Inflammatory macrophage treated with lipopolysaccharide for 4 hours (primary cell): ENCODE measurements at places on chromosomes 5 and 9.

- DNase-seq: no peak
Observed at GRCh38 chr5:73030531-73030930, 74.7 kb downstream of the FCHO2 start.

- DNase-seq: no peak
Observed at GRCh38 chr9:75962662-75963036, 72.2 kb downstream of the PCSK5 start.

DNA sequence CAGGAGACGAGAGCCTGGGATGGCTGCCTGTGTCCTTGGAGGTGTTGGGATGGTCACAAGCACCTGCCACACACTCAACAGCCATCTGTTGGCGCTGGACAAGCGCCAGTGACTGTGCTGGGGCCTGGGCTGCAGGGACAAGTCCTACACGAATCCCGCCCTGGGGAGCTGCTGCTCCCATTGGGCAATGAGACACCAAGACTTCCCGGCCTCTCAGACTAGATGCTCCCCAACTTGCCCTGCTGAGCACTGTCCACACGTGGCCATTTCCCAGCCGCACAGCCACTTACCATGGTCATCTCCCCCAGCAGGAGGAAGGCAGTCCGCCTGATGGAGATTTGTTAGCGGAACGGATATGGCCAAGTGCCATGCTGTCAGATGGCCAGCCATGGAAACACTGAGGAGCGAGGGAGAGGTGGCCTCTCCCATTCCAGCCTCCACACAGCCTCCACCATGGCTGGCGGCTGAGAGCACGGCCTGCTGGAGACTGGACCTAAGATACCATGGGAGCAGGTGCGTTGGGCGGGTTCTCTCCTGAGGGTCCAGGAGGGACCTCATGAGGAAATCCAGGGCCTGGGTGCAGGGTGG is 43.9 kb downstream of the PRRT1B start:
- no peak for DNase-seq

DNA sequence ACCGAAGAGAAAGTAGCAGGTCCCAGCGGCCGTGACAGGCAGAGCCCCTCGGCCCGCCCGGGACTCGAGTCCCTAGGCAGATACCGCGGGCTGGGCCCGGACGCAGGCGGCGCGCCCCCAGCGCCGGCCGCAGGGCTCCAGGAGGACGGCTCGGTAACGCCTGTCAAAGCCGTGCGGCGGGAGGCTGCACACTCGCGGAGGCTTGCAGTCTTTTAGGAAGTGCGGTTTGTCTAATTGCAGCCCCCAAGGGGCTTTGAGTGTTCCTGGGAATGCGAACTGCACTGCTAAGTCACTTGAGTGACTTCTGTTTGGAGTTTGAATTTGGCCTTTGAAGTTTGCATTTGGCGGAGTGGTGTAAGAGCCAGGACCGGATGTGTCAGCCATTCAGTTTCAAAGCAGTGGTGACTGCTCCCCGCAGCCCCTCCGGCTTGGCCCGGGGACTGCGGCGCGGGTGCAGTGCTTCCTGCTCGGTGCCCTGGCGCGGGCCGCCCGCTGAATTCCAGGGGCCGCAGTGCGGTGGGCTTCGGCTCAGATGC is 1.3 kb downstream of the MAP3K1 start:
- DNase-seq: peak; percentile 70

DNA sequence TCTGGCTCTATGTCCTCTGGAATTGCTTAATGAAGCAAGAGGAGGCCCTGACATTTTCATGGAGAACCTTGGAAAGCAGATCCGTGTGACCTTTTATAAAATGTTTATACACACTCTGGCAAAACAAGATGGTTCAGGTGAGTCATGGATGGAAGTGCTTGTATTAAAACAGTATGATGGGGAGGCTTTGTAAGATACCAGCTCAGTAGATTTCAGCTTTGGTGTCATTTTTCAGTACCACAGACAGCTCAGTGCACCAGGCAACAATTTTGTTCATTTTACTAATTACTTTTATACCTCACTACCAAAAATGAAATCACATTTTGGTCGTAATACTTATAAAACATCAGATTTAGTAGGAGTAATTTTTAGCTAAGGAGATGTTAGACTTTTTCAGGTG is 5.2 kb downstream of the KCNN2 start:
- DNase-seq: no peak

GRCh38 chr9:14080959-14081542 is 232.9 kb downstream of the NFIB start:
- DNase-seq: no peak

DNA sequence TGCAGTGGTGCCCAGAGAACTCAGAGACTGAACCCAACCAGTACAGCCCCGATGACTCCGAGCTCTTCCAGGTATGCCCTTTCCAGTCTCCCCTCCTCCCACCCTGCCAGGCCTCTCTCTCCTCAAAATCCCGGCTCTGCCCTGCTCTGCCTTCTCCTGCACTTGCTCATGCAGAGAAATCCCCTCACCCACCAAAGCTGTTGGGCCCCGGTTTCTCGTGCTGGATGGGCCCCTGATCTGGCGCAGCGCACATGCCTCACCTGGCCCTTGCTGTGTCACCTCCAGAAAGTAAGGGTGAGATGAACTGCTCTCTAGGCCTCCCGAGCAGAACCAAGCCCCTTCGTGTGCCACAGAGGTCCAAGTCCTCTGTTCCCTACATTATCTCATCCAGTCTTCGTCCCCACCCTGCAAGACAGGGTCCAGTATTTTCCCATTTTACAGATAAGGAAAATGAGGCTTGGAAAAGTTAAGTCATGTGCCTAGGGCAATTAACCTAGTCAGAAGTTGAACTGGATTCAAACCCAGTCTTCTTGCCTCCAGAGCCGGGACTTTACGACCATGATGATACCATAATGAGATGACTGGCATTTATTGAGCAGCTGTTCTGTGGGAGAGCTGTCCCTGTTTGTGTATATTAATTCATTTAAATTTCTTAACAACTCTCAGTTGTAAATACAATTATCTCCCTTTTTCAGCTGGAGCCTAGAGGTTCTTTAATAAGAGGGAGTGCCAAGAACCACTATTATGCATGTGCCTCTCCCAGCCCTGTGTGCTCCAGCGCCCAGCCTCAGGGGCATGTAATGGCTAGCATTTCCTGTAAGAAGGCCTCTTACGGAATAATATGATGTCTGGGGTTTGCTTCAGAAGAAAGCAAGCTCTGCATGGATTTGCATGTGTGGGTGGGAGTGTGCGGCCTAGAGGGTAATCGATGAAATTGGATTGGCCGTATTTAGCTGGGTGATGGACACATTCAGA is 90.7 kb downstream of the PPARGC1B start:
- DNase-seq: no peak
